ENCODE measurements at places on chromosomes 2 and 18.

GRCh38 chr2:141186413-141187074 is 944.3 kb downstream of the LRP1B start:
- H3K4me3 ChIP-seq = no peak overlapping the region
- no peaks in the 10 kb centered on the region for H3K4me1 ChIP-seq
- H3K27ac ChIP-seq = no peak overlapping the region
- no peak for DNase-seq
- no peaks in the 10 kb centered on the region for H3K27me3 ChIP-seq

DNA sequence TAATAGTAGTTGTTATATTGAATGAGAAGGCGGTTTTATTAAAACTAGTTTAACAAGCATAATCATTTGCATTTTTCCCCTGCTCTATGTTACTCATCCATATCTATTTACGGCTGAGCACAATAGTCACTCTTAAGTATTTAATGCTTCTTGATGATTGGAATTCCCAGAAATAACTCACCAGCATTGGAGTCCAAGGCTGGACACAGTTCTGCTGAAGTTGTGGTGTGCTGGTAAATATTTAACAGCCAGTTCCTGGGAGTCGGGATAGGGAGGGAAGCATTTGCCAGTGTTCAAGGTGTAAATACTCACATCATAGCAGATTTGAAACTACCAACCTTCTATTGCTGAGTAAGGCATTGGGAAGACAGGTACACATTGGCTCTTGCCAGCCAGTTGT is 315.1 kb downstream of the MTX2 start:
- H3K4me3 ChIP-seq = no peak overlapping the region
- H3K4me1 ChIP-seq = peaks cover 16% of the 10 kb centered on the region
- H3K27me3 ChIP-seq = peaks cover 44% of the 10 kb centered on the region
- DNase-seq = no peak
- H3K36me3 ChIP-seq = no peaks in the 10 kb centered on the region
- no peak overlapping the region for H3K27ac ChIP-seq

DNA sequence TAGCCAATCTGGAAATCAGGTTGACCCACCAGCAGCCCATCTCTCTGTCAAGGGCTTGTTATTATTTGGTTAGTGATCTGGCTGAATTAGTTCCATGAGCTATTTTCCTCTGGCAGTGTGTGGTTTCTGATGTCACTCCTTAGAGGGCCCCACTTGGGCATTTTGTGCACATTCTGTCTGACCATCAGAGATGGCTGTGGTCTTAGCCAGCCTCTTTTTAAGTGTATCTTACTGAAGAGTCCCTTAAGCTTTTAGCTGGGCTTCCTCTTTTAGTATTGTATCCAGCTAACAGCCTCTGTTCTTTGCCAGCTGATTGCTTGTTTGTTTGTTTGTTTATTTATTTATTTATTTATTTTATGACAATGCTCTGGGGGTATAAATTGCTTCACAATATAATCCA is 951.1 kb upstream of the CNTNAP5 start:
- H3K36me3 ChIP-seq = no peaks in the 10 kb centered on the region
- no peak overlapping the region for H3K27ac ChIP-seq
- no peaks in the 10 kb centered on the region for H3K27me3 ChIP-seq
- H3K4me1 ChIP-seq = no peaks in the 10 kb centered on the region
- H3K4me3 ChIP-seq = no peak overlapping the region

DNA sequence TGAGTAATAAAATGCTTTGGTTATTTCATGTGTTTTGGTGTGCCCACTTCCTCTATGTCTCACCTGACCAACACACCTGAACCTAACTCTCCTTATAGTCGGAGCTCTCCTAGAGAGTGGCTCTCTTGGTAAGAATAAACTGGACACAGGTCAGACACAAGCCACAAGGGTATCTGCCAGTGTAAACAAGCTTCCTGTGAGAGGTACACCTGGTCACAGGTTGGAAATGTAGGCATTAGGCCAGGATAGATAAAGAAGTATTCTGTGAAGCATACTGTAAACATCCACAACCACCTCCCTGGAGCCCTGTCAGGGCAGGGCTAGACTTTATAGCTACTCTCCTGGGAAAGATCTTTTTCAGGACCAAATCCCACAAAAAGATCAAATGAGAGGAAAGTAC is 69.4 kb downstream of the ZDBF2 start:
- H3K27me3 ChIP-seq = peaks cover under 1% of the 10 kb centered on the region
- no peak overlapping the region for H3K27ac ChIP-seq
- no peak overlapping the region for H3K4me3 ChIP-seq
- DNase-seq = no peak
- no peaks in the 10 kb centered on the region for H3K4me1 ChIP-seq
- no peaks in the 10 kb centered on the region for H3K36me3 ChIP-seq

DNA sequence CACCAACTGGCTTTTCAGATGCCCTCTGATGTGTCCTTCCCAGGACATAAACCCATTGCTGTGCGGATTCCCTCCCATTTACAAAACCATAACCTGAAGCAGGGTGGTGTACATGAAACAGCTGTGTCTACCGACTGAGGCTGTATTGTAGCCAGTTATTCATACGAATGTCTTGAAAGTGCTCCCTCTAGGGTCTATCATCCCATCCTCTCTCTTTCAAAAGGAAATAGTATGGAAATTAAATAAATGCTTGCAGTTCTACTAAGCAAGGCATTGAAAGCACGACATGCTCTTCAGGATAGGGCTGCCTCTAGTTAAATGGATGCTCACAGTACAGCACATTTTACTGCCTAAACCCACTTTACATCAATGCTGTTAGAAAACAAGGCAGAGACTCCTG is 112.2 kb upstream of the PXDN start:
- no peak overlapping the region for H3K4me3 ChIP-seq
- H3K4me1 ChIP-seq = no peaks in the 10 kb centered on the region
- no peaks in the 10 kb centered on the region for H3K36me3 ChIP-seq
- DNase-seq = no peak

Measured in activated CD8-positive, alpha-beta memory T cell treated with anti-CD3 and anti-CD28 coated beads, Interleukin-2, amount 10 ng/mL, durations not matched to agents 7 days and 5 days (primary cell).